ENCODE measurements at places on chromosomes 4 and X. TPM values are rescaled to one million over a fixed set of nuclear protein-coding genes. Genes with fewer than 3 reads are reported as not detected.

- no peak for DNase-seq
- peaks cover 18% of the 10 kb centered on the region for H3K4me1 ChIP-seq
- H3K36me3 ChIP-seq = peaks cover 8% of the 10 kb centered on the region
- no peaks in the 10 kb centered on the region for H3K27me3 ChIP-seq
- H3K27ac ChIP-seq = no peak overlapping the region
- no peak overlapping the region for H3K4me3 ChIP-seq
Observed at GRCh38 chr4:78796526-78796925, 20.4 kb downstream of the BMP2K start.

GRCh38 chr4:55819634-55820033, at the start of gene EXOC1L:
Gene EXOC1L (plus strand): TSS chr4:55819790. CDS start chr4:55820027, 237 bp downstream.
- H3K27ac ChIP-seq = no peak within 1 kb of the TSS
- DNase-seq = peak; percentile 16

DNA sequence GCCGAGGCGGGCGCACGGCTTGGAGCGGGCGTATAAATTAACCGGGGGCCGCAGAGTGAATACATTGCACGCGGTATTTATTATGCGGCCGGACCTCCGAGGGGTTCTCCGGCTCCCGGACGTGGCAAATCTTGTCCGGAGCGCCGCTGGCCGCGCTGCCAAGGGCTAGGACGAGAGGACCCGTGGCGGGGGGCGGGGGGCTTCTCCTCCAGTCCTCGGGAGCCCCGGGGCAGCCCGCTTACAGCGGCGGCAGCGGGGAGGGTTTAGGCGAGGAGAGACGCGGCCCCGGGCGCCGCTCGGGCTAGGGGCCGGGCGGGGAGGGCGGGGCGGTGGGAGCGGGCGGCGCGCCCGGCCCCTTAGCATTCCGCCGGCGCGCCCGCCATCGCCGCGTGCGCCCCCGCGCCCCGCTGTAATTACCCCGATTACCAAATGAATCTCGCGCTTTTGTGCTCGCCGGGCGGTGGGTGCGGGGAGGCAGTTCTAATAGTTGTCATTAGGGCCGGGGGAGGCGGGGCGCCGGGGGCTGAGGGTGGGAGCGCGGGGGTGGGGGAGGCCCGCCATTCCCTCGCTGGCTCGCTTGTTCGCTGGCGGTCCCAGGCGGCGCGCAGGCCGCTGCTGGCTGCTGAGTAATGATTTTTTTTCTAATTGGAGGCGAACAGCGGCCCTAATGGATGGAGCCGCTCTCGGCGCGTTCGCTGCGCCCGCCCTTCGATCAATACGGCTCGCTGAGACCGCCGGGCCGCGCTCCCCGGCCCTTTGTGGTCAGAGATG, 276.6 kb downstream of the BCOR start:
- H3K4me1 ChIP-seq = peaks cover 19% of the 10 kb centered on the region
- peaks cover 7% of the 10 kb centered on the region for H3K27me3 ChIP-seq
- H3K4me3 ChIP-seq = peak overlapping the region; percentile 38
- DNase-seq = peak; percentile 44
- no peak overlapping the region for H3K27ac ChIP-seq

DNA sequence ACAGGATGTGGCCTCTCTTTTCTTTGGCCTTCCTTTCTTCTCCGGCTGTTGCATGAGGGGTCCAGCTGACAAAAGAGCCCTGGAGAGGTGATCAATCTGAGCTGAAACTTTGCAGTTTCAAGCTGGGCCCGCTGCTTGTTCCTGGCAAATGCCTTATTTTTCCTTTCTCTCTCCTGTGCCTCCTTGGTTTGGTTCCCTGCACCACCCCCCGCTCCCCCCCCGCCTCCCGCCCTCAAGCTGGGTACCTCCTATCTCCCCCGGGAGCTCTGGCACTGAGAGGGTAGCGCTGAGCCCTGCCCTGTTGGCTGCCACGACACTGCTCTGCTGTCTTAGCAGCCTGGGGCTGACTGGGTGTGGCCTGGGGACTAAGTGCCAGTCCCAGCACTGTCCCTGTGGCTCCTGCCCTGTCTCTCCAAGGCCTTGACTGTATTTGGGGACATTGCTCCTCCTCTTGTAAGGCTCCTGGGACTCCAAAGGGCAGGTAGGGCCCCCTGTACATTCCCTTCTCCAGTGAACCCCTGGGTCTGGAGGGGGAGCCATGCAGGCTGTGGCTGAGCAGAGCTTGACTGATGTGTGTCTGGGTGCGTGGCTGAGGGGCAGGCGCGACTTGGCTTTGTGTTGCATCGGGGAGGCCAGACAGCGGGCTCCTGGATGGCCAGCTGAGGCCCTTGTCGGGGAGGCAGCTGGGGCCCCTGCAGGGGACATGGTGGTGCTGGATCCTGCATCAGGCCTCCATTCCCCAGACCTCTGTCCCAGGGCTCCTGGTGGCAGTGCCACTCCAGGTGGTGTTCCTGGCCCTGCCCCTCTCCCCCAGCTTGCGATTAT, 1.1 kb downstream of the PLXNA3 start:
- peak overlapping the region; percentile 75 for H3K4me3 ChIP-seq
- peaks cover 2% of the 10 kb centered on the region for H3K36me3 ChIP-seq
- DNase-seq = peak; percentile 38

DNA sequence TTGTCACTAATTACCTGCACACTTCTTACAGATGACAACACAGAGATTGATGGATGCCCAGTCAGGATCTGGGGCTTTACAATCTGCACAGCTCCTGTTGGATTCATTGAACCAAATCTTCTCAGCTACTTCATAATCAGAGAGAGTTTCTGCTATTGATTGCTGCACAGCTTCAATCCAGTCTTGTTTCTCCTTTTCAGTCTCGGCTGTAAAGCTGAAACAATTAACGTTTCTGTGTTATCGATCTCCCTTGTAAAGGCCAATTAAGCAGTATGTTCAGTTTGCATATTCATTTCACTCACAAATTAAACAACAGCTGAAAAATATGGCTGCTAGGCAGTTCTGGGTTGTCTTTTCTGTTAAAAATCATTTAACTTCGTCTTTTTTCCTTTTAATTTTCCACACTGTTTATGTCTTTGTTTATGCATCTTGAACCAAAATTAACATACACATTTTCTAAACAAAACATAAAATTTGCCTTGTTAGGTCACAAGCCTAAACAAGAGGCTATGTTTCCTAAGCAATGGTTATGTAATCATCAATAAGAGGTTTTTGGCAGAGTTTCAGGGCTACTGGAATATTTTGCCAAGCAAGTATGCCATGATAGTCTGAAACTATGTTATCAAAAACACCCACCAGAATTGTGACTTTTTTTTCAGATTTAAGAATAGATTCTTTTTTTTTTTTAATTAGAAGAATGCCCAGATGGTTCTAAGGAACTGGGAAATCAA, 79.2 kb downstream of the ARAP2 start:
- H3K4me1 ChIP-seq = peaks cover 27% of the 10 kb centered on the region
- no peak overlapping the region for H3K4me3 ChIP-seq
- peaks cover 33% of the 10 kb centered on the region for H3K36me3 ChIP-seq
- no peaks in the 10 kb centered on the region for H3K27me3 ChIP-seq

MAML3 gene
- total RNA-seq = 1.9 TPM

DNA sequence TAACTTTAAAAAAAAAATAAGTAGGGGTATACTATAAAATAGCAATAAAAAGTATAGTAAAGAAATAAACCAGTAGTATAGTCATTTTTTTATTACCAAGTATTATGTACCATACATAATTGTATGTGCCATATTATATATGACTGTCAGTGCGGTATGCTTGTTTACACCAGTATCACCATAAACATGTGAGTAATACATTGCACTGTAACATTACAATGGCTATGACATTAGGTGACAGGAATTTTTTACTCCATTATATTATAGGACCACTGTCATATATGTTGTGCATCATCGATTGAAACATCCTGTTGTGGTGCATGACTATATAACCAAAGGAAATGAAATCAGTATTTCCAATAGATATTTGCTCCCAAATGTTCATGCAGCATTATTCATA, 176.9 kb upstream of the ARHGAP24 start:
- DNase-seq = no peak
- no peak overlapping the region for H3K4me3 ChIP-seq
- H3K4me1 ChIP-seq = no peaks in the 10 kb centered on the region

- H3K4me3 ChIP-seq = no peak overlapping the region
- no peaks in the 10 kb centered on the region for H3K27me3 ChIP-seq
- H3K36me3 ChIP-seq = no peaks in the 10 kb centered on the region
- no peak overlapping the region for H3K27ac ChIP-seq
- peaks cover 2% of the 10 kb centered on the region for H3K4me1 ChIP-seq
Observed at GRCh38 chr4:2259541-2260343, 2.2 kb downstream of the MXD4 start.

DNA sequence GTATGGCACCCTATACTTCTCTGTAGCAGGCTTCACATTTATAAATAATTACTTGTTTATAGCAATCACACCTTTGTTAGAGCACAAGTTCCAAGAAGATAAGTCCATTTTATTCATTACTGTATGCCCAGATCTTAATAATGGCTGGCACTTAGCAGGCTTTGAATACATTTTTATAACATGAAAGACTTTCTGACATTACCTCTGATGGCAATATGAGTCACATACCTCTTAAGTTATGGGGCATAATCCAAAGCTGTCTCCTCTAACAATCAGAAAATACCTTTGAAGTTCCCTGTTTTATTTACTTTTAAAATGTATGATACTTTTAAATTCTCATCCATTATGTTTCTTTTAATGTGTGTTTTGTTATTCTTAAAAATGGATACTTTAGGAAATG, 12.2 kb downstream of the SCRG1 start:
- peaks cover 3% of the 10 kb centered on the region for H3K27me3 ChIP-seq
- no peak for DNase-seq
- no peaks in the 10 kb centered on the region for H3K4me1 ChIP-seq

TAF7L gene
- total RNA-seq = not detected

F8A3 gene
- 32.6 TPM for total RNA-seq

DNAAF6 gene
- not detected for total RNA-seq

- H3K27ac ChIP-seq = no peak overlapping the region
- no peaks in the 10 kb centered on the region for H3K36me3 ChIP-seq
- peaks cover 6% of the 10 kb centered on the region for H3K4me1 ChIP-seq
- DNase-seq = peak; percentile 33
- no peaks in the 10 kb centered on the region for H3K27me3 ChIP-seq
Observed at GRCh38 chrX:18674417-18674787, 2.5 kb upstream of the RS1 start.

DNA sequence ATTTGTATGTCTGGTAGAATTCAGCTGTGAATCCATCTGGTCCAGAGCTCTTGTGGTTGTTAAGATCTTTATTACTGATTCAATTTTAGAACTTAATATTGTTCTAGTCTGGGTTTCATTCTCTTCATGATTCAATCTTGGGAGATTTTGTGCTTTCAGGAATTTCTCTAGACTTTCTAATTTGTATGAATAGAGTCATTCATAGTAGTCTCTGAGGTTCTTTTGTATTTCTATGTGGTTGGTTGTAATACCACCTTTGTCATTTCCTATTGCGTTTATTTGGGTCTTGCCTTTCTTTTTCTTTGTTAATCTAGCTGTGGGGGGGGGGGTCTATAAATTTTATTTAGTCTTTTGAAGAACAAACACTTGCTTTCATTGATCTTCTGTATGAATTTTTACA, 824.8 kb upstream of the GALNTL6 start:
- no peak overlapping the region for H3K27ac ChIP-seq
- no peaks in the 10 kb centered on the region for H3K27me3 ChIP-seq
- no peaks in the 10 kb centered on the region for H3K36me3 ChIP-seq
- no peak for DNase-seq
- no peaks in the 10 kb centered on the region for H3K4me1 ChIP-seq
- H3K4me3 ChIP-seq = no peak overlapping the region

GRCh38 chrX:115958687-115959359, 211.7 kb upstream of the AGTR2 start:
- H3K27me3 ChIP-seq = no peaks in the 10 kb centered on the region
- H3K4me3 ChIP-seq = no peak overlapping the region
- no peak overlapping the region for H3K27ac ChIP-seq
- no peaks in the 10 kb centered on the region for H3K36me3 ChIP-seq

ZDHHC15 gene
- 0.23 TPM for total RNA-seq

GRCh38 chr4:87192145-87192919, 28.1 kb downstream of the KLHL8 start:
- H3K4me3 ChIP-seq = no peak overlapping the region
- peaks cover 4% of the 10 kb centered on the region for H3K4me1 ChIP-seq
- no peak overlapping the region for H3K27ac ChIP-seq
- DNase-seq = no peak
- H3K27me3 ChIP-seq = no peaks in the 10 kb centered on the region

- no peak overlapping the region for H3K27ac ChIP-seq
- H3K4me1 ChIP-seq = no peaks in the 10 kb centered on the region
- no peaks in the 10 kb centered on the region for H3K27me3 ChIP-seq
Observed at GRCh38 chr4:82481506-82481840, 51.1 kb downstream of the ENOPH1 start.

DNA sequence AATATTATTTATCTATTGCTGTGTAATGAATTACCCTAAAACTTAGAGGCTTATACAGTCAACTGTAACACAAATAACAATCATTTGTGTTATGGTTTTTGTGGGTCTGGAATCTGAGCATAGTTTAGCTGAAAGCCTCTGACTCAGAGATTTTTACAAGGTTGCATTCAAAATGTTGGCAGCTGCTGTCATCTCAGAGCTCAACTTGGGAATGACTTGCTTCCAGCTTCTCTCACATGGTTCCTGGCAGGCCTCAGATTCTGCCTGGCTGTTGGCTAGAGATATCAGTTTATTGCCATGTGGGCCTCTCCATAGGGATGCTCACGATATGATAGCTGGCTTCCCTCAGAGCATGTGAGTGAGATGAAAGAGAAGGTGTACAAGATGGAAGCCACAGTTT, 70.2 kb upstream of the BRWD3 start:
- no peak overlapping the region for H3K27ac ChIP-seq
- no peaks in the 10 kb centered on the region for H3K4me1 ChIP-seq
- no peak for DNase-seq
- H3K36me3 ChIP-seq = no peaks in the 10 kb centered on the region
- no peak overlapping the region for H3K4me3 ChIP-seq

ELF4 gene
- 23.9 TPM for total RNA-seq

HTR2C gene
- not detected for total RNA-seq

DNA sequence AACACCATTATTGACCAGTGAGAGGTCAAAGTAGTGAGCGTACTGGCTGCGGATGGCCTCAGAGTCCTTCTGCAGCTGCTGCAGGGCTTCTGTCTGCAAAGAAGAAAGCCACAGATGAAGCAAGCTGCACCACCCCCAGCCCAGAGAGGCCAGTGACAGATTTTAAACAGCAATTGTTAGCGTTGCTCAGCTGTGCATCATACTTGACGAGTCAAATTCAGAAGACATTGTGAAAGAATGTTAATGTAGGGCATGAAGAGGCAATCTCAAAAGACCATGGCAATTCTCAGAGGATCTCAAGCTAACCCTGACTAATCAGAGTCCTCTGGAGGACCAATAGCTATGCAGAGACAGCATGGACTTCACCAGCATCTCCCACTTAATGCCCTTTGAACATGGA, 16.6 kb downstream of the DKC1 start:
- no peak overlapping the region for H3K4me3 ChIP-seq
- peaks cover 25% of the 10 kb centered on the region for H3K36me3 ChIP-seq
- no peaks in the 10 kb centered on the region for H3K27me3 ChIP-seq

DNA sequence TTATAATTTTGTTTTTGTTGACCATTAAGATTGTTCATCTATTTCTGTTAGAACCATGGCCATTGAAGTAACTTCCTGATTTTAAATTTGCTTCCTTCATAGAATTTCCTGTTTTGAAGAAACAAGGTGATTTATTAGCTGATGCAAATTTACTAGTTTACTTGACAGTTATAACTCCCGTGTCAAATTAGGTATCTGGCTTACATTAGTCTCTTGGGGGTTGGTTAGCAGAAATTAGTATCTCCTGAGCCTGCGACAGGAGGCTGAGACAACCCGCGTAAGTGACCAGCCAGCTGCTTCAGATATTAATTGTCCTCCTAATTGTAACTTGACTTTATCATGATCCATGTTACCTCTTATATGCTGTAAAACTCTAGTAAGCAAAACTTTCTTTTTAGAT, 154.3 kb downstream of the CFAP299 start:
- peaks cover 43% of the 10 kb centered on the region for H3K4me1 ChIP-seq
- DNase-seq = no peak

Measured in activated CD4-positive, alpha-beta T cell treated with anti-CD3 and anti-CD28 coated beads for 36 hours (primary cell).